ENCODE measurements at places on chromosomes 7 and 10.

DNA sequence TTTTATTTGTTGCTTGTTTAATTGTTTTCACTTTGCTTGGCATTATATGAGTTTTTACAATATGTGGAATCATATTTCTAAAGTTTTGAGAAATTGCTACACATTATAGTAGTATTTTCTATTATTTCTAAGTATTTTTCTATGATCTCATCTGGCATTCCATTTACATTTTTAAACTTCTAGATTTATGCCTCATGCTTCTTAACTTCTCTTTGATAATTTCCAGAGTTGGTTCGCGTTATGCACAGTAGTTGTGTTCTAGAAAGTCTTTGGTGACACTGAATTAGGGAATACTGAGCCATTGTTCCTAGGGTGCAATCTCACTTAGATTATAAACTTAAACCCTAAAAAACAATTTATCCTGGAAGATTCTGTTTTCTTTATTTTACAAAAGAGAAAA lies 129.2 kb downstream of the GNAI1 start:
- no peak for DNase-seq

GRCh38 chr10:97406064-97406463 lies 4.9 kb upstream of the RRP12 start:
- no peak for DNase-seq

- DNase-seq = peak; percentile 54
These were observed at the start of gene CFAP46 for GRCh38 chr10:132942101-132943057. TSS of gene CFAP46 (minus strand) at chr10:132942570. CDS start at chr10:132942484, 86 bp downstream.

- no peak for DNase-seq
These were observed 16.5 kb downstream of the ANLN start for GRCh38 chr7:36406156-36406555.

All from activated T-cell treated with anti-CD3 and anti-CD28 coated beads, Interleukin-2, amount 50 U/mL, for 24 hours (primary cell).